ENCODE measurements at places on chromosomes 3 and 15. TPM values are rescaled to one million over a fixed set of nuclear protein-coding genes. Genes with fewer than 3 reads are reported as not detected.

SEMA6D gene
- polyA plus RNA-seq = 77.6 TPM

HYKK gene
- polyA plus RNA-seq = 3.7 TPM

SIDT1 gene
- 0.32 TPM for polyA plus RNA-seq

DUOXA2 gene
- not detected for polyA plus RNA-seq

TRIM42 gene
- polyA plus RNA-seq = not detected

GPR156 gene
- polyA plus RNA-seq = not detected

ADPRH gene
- polyA plus RNA-seq = 5.6 TPM

GOLGA8H gene
- 0.36 TPM for polyA plus RNA-seq

CCR9 gene
- 0.22 TPM for polyA plus RNA-seq

RARRES1 gene
- not detected for polyA plus RNA-seq

SPINK8 gene
- polyA plus RNA-seq = not detected

DUOX1 gene
- 6.2 TPM for polyA plus RNA-seq

Data from cardiac muscle cell (in vitro differentiated cells and primary cell).